ENCODE measurements at places on chromosomes 11 and 22.

- no peak for DNase-seq
These were observed 348.4 kb upstream of the NARS2 start for GRCh38 chr11:78922859-78923625.

DNA sequence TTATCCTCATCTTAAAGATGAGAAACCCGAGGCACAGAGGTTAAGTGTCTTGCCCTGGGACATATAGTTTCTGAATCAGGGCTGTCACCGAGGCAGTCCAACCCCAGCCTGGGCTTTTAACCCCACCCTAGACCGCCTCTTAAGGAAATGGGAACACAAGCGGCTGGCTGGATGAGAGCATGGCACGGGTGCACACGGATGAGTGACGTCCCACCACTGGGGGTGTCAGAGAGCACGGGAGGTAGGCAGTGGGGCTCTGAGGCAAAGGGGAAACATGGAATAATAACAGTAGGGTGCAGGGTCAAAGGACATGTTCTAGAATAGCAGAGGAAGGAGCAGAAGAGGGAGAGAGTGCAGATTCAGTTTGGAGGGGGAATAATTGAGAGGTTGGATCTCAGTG is 22.3 kb downstream of the PPFIBP2 start:
- DNase-seq = no peak

DNA sequence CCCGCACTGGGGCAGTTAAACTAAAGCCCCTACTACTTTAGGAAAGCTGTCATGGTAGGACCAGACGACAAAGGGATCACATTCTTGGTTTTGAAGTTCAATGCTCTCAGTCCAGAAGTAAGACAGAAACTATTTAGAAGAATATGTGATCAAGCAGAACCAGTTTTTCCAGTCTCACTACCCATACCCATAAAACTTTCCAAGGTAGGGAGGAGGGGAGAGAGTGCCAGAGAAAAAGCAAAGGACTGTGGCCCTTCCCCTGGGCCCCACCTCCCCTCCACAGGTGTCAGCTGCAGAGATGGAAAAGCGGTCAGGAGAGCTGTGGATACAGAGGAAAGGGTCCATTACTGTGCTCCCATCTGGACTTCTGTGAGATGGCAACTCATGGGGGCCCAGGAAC is 587.1 kb downstream of the SOX6 start:
- no peak for DNase-seq

GRCh38 chr22:17633217-17633997 is 4.9 kb upstream of the ATP6V1E1 start:
- DNase-seq = no peak

GRCh38 chr11:104148074-104148473 is 15.9 kb downstream of the PDGFD start:
- no peak for DNase-seq

GRCh38 chr11:37770145-37770544 is 1172.1 kb upstream of the RAG2 start:
- DNase-seq = no peak

DNA sequence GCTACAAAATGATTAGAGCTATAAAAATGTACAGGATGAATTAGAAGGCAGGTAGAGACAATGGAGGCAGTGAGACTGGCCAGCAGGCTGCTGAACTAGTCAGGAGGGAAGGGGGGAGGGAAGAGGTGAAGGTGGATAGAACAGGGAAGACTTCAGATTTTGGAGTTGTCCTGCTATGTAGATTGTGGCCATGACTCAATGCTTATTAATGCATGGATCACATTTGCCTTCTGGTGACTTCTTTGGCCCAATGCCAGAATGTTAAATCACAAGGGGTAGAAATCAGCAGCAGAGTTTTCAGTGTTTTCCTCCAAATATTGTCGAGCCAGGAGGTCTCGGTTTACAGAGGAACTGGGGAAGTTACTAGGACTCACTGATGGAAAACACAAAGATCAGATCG is 346.6 kb downstream of the AASDHPPT start:
- DNase-seq = no peak

DNA sequence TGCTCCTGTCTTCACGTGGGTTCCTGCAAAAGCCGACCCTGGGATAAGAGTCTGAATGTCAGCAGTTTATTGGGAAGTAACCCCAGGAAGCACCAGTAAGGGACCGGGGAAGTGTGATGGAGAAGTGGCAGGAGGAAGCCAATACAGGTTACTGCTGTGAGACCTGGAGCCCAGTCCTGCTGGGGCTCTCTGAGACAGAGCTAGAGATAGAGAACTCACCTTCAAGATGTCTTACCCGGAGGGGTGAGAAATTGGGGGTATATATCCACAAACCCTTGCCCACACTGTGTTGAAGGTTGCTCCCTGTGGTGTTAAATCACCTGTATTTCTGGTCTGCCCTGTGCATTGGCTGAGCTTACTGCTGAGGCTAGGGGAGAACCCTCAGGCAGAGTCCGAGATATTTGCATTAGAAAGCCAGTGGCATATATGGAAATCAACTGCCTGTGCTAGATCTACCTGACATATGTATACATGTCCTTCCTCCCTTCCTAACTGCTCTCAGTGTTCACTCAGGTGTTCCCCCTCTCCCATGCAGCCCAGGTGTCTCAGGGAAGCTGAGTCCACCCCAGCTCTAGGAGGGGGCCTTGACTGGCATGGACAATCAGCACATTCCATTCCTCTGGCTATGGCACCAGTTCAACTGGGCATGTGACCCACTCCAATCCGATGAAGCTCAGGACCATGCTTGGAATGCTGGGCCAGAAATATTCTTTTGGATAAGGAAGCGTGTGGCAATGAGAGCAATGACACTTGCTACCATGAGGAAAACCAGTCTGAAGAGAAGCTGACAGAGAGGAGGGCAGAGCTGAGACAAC is 6.8 kb upstream of the MICAL2 start:
- no peak for DNase-seq

DNA sequence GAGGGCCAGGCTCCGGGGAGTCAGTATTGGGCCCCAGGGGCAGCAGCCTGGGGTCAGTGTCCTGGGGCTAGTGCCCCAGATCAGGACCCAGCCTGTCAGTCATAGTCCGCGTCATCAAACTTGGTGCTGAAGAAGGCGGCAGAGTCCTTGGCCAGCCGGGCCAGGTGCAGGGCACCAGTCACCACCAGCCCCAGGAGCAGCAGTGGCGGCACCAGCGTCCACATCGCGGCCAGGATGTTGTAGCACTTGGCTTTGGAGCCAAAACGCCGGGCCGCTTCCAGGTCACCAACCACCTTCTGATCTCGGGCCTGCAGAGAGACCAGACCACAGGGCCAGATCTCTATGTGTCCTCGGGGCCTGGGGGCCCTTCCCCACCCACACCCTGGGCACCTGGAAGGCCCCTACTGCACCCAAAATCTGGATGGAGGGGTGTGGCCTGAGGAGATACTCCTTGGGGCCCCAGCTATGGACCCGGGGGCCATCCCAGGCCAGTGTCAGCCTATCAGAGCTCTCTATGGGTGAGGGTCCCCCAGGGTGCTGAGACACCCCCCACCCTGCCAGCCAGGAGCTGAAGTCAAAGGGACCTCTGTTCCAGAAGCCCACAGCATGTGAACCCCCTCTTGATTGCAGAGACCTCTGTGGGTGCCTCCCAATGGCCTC is 790 bp downstream of the IFITM5 start:
- no peak for DNase-seq

DNA sequence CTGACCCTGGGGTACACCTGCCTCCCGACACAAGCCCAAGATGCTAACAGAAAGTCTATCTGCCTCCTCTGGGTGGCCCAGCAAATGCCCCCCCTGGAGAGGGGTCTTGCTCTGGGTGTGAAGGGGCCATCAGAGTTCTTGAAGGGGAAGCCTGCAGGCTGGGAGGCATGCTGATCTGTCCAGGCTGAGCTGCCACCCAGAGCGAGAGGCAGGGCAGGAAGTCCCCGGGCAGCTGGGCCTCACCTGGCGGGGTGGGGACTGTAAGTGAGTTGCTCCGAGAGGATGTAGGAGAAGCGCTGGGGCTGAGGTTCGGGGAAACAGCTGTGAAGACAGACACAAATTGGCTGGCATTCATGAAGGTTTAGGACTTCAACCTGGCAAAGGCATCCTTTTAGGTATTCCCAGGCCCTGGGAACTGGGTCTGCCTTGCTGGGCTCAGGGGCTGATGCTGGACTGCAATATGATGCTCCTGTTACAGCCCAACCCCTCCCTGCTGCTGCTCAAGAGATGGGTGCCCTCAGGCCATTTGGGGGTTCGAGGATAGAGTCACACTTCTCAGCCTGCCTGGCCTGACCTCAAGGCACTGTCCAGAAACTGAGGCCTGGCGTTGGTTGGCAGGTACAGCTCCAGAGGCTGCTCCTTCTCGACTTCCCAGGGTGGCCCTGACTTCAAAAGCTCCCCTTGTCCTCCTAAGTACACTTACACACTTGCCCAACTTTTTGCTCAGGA is 60.2 kb upstream of the LYVE1 start:
- DNase-seq = no peak

- DNase-seq = no peak
These were observed 16.5 kb downstream of the TRPM5 start for GRCh38 chr11:2427721-2428321.

- DNase-seq = no peak
These were observed 18.6 kb upstream of the CD5 start for GRCh38 chr11:61083601-61084147.

GRCh38 chr11:117620086-117620485 is 176.9 kb downstream of the DSCAML1 start:
- DNase-seq = no peak

DNA sequence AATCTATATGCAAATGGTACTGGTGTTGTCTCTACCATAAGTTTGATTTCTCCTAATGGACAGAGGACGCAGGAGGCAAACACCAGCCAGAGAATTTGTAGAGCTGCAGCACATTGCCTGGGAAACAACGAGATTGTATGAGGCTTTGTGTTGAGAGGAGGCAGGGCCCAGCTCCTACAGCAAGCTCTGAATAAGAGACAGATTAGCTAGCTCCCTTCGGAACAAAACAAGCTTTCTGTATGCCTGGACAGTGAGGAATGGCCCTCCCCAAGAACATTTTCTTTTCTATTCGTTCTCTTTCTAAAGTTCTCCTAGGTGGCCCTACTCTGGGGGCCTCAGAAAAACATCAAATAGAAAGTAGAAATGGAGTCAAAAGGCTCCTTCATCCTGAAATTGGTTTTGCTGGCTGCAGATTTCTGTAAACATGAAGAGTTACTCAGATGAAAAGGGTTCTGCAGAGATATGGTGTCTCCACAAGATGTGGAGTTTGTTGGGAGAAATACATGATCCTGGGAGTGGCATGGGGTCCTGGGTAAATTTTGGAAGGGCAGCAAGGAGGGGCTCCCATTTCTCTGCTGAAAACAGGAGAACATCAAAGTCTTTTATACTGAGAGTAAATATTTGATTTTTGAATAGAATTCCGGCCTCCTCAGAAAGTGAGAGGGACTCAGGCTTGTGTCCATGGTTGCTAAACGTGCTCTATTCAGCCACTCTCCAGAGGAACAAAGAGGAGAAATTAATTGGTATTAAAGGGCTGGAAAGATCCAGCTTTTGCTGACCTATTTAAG is 6.8 kb upstream of the HEPACAM start:
- no peak for DNase-seq

- DNase-seq = no peak
These were observed 68.8 kb downstream of the SNX19 start for GRCh38 chr11:130847517-130847916.

GRCh38 chr11:73423506-73423905 is 47.3 kb downstream of the RELT start:
- no peak for DNase-seq

DNA sequence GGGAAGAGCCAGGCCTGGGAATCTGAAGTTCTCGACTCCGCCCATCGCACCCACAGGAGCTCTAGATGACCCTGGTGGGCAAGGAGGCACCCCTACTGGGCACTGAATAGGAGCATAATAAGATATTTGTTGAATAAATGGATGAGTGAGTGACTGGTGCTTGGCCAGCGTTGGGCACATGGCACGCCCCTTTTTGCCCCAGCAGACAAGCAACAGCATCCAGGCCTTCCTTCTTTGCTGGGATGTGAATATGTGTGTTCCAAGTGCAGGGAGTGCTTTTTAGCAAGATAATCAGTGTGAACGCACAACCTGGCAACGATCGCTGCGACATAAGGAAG is 443 bp upstream of the CELF1 start:
- DNase-seq = no peak

DNA sequence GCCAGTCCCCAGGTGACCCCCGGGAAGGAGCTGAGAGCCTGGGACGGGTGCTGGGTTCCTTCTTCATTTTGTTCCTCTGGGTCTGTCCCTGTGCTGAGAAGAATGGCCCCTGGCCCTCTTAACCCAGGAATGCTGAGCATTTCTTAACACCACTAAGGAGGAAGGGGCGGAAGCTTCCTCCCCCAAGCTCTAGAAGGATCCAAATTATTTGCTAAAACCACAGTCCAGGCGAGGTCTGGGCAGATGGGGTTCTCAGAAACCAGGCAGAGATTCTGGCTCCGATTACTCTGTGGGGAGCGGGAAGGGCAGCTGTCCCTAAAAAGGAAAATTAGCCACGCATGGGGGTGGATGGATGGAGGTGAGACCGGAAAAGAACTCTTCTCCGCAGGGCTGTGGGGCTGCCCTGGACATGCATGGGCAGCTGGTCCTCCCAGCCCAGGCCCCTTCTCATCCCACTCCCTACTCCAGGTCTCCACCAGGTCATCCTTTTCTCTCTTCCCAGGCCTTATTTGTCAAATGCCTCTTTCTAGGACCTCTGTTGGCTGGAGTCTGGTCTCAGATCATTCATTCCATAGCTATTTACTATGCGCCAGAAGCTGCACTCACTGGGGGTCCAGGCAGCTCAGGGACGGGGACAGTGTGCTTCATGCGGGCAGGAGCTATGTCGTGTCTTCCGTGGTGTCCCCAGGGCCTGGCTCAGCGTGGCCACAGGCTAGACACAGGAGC is 45.0 kb upstream of the MYH9 start:
- no peak for DNase-seq

DNA sequence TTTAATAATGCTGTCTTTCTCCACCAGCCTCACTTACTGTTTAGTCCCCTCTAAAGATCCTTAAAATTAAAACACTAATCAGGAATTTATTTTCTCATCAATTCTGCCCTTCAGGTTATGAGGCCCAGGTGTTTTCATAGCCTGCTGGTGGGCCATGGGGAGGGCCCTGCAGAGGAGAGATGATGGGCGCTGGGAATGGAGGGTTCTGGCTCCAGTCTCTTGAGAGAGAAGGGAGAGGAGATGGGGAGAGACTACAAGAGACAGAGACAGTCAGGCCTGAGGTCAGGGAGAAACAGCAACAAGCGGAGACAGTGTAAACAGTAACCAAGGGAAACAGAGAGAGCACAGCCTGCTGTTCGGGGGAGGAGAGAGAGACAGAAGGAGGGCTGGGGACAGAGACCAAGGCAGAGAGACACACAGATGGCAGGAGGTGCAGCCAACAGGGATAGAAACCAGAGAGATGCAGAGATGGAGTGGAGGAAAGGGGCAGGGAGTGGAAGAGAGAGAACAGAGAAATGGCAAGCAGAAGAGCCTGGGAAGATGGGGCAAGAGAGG is 187.3 kb upstream of the SYT13 start:
- no peak for DNase-seq

- no peak for DNase-seq
These were observed 32.8 kb upstream of the SCUBE1 start for GRCh38 chr22:43375951-43376455.

GRCh38 chr11:105152560-105152959 is 13.0 kb upstream of the CARD18 start:
- no peak for DNase-seq

Measured in activated CD4-positive, alpha-beta T cell treated with anti-CD3 and anti-CD28 coated beads for 24 hours (primary cell).